ENCODE measurements at places on chromosomes 11 and 22.

DNA sequence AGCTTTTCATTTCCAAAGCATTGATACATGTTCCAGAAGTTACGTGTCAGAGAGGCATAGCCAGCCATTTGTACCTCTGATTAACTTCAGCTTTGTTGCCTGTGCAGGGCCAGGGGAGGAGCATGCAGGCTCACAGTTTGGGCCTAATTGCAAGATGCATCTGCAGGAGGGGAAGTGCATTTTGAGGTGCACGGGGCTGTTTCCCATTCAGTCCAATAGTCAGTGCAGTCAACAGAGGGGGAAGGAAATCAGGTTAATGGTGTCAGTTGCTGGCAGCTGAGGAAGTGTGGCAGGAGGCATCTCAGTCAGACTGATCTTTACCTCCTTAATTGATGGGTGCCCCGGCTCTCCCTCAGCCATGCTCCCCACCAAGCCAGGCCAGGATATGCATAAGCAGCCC is 39.3 kb downstream of the ABCC8 start:
- DNase-seq: peak; percentile 29

DNA sequence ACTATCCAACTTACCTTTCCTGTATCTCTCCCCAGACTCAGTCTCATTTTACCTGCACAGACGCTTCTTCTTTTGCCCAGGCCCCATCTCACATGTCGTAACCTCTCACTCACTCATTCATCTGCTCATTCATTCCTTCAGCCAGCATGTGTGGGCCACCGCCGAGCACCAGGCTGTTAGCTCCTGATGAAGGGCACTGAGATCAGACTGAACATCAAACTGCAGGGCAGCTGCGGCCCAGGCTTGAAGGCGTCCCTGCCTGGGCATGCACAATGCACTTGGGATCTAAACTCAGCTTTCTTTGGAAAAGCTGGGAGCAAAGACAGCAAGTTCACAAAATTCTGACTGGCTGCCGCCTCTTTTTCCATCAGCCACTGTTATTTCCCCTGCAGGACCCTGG is 1456.3 kb downstream of the BRD1 start:
- no peak for DNase-seq

DNA sequence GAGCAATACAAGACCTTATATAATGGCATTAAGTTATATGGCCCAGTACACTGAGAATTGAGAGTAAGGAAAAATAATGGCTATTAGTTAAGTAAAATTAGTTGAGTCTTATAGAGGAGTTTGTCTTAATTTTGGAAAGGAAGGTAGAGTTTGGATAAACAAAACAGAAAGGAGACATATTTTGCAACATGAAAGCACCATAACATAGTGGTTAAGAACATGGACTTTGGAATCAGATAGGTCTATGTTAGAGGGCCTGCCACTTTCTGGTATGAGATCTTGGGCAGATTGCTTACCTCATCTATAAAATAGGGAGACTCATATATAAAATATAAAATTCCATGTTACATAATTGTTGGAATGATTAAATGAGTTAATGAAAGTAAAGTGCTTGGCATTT is 68.9 kb downstream of the CSTPP1 start:
- DNase-seq: no peak

DNA sequence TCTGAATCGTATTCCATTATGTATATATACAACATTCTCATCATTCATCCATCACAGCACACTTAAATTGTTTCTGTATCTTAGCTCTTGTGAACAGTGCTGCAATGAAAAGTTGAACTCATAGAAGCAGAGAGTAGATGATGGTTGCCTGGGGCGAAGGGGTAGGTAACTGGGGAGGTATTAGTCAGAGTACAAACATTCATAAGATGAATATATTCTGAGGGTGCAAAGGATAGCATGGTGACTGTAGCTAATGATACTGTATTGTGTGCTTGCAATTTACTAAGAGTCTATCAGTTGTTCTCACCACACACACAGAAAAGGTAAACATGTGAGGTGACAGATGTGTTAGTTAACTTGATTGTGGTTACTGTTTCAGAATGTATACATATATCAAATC is 12.6 kb upstream of the RFPL2 start:
- no peak for DNase-seq

- no peak for DNase-seq
Measured at GRCh38 chr22:41425660-41426365, 20.8 kb downstream of the TOB2 start.

DNA sequence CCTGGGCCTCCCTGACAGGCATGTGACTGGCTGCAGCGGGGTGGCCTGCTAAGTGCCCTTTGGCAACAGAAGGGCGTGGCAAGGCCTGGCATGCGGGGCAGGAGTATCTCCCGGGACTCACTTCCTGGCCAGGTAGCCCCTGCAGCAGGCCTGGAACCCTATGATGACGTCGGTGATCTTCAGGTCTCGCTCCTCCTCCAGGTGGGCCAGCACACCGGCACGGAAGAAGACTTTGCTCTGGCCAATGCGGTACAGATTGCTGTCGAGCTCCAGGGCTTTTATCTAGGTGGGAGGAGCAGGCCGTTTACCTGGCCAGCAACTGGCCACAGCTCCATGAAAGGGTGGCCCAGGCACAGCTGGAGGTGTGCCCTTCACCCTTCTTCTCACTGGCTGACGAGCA is 50.9 kb downstream of the APOL1 start:
- no peak for DNase-seq

DNA sequence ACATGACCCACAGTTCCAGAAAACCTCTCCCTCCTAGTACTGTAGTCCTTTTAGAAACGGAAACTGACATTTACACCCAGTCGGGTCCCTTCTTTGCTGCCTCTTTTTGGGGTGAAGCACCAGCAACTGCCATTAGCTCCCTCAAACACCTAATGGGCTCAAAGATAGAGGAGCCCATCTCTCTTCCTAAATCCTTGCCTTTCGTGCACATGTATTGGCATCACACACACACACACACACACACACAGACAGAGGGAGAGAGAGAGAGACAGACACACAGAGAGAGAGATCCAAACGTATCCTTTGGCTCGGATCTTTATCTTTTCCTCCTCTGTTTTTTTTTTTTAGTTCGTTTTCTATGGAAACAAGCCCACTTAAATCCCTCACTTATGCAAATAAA is 716 bp downstream of the GRM5 start:
- DNase-seq: no peak

- no peak for DNase-seq
Measured at GRCh38 chr11:109993786-109994185, 99.4 kb upstream of the ZC3H12C start.

DNA sequence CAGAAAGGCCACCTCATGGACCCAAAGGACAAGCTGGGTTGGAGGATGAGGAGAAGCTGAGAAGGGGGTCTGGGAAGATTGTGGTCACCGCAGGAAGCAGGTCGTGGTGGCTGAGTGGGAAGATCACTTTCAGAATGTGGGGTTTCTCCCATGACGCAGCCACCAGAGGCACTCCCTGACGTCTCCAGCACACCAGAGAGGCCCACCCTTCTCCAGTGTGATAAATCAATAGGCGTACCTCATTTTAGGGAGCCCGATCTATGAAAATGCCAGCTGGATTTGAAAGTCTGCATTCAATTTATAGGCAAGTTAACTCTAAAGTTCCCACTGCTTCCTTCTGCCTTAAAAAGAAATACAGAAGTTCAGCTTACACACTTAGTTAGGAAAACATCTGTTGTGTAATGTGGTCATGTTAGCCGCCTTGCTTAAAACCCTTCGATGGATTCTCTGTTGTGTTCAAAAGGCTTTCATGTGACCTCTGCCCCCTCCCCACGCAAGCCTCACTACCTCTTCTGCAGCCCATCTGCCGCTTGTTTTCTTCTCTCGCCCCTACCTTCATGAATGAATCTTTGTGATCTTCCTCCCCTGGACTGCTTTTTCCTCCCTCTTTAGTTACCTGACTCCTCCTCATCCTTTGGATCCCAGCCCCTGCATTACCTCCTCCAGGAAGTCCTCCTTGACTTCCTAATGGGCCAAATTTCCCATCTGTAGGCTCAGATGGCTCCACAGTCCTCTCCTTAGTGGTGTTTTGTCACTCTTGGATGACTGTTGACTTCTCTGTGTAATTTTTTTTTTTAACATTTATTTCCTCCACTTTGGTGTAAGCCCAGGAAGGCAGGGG is 10.7 kb downstream of the TSPAN18 start:
- no peak for DNase-seq

GRCh38 chr11:17883946-17884345 is 128.9 kb downstream of the SERGEF start:
- no peak for DNase-seq

- no peak for DNase-seq
Measured at GRCh38 chr11:29260939-29261705, 755.7 kb downstream of the KCNA4 start.

DNA sequence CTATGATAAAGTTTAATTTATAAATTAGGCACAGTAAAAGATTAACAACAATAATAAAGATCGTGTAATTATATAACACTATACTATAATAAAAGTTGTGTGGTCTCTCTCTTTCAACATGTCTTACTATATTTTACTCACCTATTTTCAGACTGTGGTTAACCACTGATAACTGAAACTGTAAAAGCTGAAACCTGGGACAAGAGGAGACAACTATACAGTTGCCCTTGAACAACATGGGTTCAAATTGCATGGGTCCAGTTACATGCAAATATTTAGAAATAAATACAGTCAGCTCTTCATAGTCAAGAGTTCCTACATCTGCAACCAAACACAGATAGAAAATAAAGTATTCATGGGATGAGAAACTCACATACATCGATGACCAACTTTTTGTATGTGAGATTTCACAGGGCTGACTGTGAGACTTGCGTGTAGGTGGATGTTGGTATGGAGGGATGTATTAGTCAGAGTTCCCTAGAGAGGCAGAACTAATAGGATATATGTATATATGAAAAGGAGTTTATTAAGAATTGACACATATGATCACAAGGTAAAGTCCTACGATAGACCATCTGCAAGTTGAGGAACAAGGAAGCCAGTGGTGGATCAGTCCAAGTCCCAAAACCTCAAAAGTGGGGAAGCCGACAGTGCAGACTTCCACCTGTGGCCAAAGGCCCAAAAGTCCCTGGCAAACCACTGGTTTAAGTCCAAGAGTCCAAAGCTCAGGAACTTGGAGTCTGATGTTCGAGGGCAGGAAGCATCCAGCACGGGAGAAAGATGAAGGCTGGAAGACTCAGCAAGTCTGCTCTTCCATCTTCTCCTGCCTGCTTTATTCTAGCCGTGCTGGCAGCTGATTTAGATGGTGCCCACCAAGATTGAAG is 359.5 kb downstream of the INSC start:
- no peak for DNase-seq

DNA sequence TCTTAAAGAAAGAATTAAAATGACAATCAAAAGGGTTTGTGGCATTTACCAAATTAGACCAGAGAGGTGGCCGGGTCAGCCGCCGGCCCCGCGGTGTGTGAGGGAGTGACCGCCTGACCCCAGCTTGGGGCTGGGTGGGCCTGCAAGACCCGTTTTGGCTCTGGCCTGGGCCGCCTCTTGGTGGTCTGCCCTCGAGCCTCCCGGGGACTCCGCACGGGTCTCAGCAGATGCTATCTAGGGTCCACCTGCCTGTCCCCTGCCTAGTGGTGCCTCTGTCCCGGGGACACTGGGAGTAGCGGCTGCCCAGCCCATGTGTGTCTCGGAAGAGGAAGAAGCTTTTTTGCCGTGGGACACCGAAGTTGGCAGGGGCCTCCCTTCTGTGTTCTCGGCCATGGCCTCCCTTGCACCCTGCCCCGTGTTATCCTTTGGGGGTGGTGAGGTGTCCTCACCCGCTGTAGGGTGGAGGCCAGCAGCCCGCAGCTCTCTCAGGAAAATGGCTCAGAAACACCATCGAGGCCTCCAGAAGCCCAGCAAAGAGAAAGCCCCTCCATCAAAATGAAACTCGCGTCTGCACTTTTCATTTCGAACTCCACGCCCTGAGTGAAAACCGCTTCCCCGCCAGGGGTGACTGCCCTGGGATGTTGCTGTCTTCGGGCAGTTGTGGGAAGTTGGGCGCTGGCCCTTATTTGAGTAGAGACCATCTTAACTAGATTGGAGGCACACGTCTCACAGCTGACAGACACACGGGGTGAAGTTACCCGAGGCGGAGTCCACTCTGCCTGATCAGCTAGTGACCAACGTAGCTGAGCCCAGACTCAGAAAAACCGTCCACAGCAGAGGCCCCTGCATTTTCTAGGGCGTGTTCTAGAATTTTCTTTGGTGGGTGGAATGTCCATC is 8.0 kb downstream of the CCND1 start:
- no peak for DNase-seq

DNA sequence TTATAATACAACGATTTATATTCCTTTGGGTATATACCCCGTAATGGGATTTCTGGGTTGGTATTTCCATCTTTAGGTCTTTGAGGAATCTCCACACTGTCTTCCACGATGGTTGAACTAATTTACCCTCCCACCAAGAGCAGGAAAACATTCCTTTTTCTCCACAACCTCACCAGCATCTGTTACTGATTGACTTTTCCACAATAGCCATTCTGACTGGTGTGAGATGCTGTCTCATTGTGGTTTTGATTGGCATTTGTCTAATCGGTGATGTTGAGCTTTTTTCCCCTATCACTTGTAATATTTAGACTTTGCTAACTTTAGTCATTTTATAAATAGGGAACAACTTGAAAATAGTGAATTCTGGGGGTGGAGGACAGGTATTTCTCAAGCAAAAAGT is 58.1 kb downstream of the PPFIA1 start:
- DNase-seq: no peak

DNA sequence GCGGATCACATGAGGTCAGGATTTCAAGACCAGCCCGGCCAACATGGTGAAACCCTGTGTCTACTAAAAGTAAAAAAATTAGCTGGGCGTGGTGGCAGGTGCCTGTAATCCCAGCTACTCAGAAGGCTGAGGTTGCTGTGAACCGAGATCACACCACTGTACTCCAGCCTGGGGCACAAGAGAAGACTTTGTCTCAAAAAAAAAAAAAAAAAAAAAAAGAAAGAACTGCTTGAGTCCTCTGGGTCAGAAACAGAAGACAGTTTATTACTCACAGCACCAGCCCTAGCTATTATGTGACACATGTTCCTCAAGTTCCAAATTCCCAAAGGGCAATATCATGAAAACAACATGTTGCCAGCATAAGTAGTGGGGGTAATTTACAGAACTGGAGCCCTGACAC is 1014.1 kb upstream of the RAG2 start:
- no peak for DNase-seq

- DNase-seq: no peak
Measured at GRCh38 chr22:30704978-30705377, 10.3 kb downstream of the OSBP2 start.

DNA sequence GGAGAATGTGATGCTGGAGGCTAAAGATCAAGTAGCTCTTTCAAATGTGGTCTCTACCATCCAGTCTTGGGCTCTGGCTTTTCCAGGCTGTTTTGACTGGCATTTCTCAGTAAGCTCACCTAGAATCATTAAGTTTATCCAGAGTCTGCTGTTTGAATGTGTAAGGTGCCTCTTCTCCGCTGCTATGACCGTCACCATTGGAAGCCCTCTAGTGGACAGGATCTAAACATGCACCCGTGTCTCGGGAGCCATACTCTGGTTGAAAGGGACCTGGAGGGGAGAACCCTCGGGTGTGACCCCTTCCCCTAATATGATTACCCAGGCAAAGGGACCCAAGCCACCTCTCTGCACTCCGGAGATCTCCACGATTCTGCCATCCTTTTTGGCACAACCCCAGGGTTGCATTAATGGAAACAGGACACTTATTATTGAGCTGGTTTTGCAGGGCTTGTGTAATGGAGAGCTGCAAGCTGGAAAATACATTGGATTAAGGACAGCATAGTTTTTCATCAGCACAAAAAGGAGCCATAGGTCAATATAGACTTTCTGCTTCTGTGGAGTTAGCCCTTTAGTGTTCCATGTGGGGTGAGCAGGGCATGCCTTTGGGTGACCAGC is 191.0 kb upstream of the LARGE1 start:
- DNase-seq: no peak

- DNase-seq: no peak
Measured at GRCh38 chr22:46262449-46263215, 511 bp downstream of the PKDREJ start.

- no peak for DNase-seq
Measured at GRCh38 chr22:22931557-22932270, 44.1 kb downstream of the IGLL5 start.

Data from GDM1 (cell line).